ENCODE measurements at places on chromosomes 2 and 18. TPM values are rescaled to one million over a fixed set of nuclear protein-coding genes. Genes with fewer than 3 reads are reported as not detected.

The POTEJ gene
- not detected for total RNA-seq

The FSHR gene
- total RNA-seq = not detected

- H3K27me3 ChIP-seq = no peaks in the 10 kb centered on the region
- H3K4me3 ChIP-seq = no peak overlapping the region
- no peak for DNase-seq
- no peaks in the 10 kb centered on the region for H3K4me1 ChIP-seq
These were observed 78.3 kb downstream of the ADAM23 start for GRCh38 chr2:206521612-206522011.

DNA sequence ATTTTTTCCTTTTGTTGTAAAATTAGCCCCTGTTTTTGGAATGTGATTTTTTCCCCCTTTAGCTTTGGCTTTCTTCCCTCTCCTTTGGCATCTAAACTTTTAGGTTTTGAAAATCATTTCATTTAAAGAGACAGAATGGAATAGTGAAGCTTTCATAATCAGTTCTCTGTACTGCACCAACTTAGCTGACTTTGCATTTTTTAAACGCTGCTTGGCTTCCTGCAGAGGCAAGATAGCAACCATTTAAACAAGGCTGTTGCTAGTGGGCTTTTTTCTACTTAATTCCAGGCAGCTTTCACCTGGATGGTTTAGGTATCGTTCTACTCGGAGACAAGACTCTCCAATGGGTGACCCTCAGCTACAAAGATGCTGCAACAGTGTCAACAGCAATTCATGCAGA is 267.9 kb upstream of the PKDCC start:
- DNase-seq = no peak
- no peak overlapping the region for H3K27ac ChIP-seq
- H3K4me1 ChIP-seq = no peaks in the 10 kb centered on the region
- no peak overlapping the region for H3K4me3 ChIP-seq
- H3K27me3 ChIP-seq = no peaks in the 10 kb centered on the region

DNA sequence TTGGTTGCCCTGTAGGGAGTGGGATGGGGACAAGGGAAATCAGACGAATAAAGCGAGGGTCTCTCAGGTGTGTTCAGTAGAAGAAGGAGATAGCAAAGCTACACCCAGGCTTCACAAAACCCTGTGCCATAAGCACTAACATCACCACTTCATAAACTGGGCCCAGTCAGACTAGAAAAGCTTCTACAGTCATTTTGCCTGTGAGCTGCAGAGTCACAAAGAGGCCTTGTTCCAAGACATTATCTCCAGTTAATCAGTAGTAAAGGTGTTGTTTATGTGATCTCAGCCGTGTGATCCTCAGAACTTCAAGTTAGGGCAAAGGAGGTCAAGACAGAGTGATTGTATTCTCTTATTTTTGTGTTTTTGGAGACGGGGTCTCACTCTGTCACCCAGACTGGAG is 148.0 kb downstream of the GALR1 start:
- H3K36me3 ChIP-seq = no peaks in the 10 kb centered on the region
- H3K4me3 ChIP-seq = no peak overlapping the region
- DNase-seq = no peak
- H3K4me1 ChIP-seq = no peaks in the 10 kb centered on the region

GRCh38 chr18:25005541-25006403 is 346.2 kb downstream of the ZNF521 start:
- H3K36me3 ChIP-seq = no peaks in the 10 kb centered on the region
- H3K4me3 ChIP-seq = no peak overlapping the region
- no peak overlapping the region for H3K27ac ChIP-seq
- no peak for DNase-seq

Measured in K562 (cell line).